Sigmoid colon (tissue), 7 donors: ENCODE measurements at places on chromosomes 16 and 17. TPM values are rescaled to one million over a fixed set of nuclear protein-coding genes. Genes with fewer than 3 reads are reported as not detected.
A peak's percentile ranks its signal among the peaks of the same experiment; 100 is the strongest.

- peak overlapping the region; percentile 97 for H3K27ac ChIP-seq
- peaks cover 28% of the 10 kb centered on the region for H3K36me3 ChIP-seq
- peaks cover 48% of the 10 kb centered on the region for H3K4me1 ChIP-seq
- DNase-seq = peak; percentile 86
These were observed 997 bp downstream of the ACADVL start for GRCh38 chr17:7220593-7221277.

GRCh38 chr16:14013571-14014283, 57.4 kb upstream of the MRTFB start:
- H3K4me1 ChIP-seq = no peaks in the 10 kb centered on the region
- no peak for DNase-seq

- H3K4me1 ChIP-seq = no peaks in the 10 kb centered on the region
- peak overlapping the region; percentile 2 for H3K27ac ChIP-seq
- DNase-seq = no peak
- no peaks in the 10 kb centered on the region for H3K36me3 ChIP-seq
These were observed 18.1 kb downstream of the ADGRG1 start for GRCh38 chr16:57646388-57647039.

GRCh38 chr17:61427567-61427966, 24.7 kb upstream of the TBX4 start:
- no peak overlapping the region for H3K4me3 ChIP-seq
- H3K4me1 ChIP-seq = no peaks in the 10 kb centered on the region
- H3K27ac ChIP-seq = no peak overlapping the region
- no peak for DNase-seq
- no peaks in the 10 kb centered on the region for H3K27me3 ChIP-seq
- H3K36me3 ChIP-seq = no peaks in the 10 kb centered on the region

DNA sequence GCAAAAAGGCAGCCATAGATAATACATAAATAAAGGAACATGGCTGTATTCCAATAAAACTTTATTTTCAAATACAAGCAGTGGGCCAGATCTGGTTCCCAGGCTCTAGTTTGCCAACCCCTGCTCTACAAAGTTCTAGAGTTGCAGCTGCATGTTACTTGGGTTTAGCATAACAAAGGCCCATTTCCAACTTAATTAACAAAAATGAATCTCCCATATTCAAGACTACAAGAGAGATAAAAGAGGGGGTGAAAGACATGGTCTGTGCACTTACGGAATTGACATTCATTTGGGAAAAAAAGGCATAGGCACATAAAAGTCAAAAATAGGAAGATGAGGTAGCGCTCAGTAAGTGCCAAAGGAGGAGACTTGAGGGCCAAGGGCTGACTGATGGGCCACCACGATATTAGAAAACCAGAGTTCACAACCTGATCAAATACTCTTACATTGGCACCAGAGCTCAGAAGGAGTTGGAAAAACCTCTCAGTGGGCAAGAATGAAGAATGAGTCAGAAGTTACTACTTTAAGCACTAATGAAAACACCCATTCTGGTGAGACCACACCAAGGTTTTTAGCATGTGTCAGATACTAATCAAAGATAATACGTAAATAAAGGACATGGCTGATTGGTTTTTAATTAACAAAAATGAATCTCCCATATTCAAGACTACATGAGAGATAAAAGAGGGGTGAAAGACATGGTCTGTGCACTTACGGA, 164.0 kb downstream of the VPS53 start:
- DNase-seq = no peak
- H3K27me3 ChIP-seq = no peaks in the 10 kb centered on the region
- H3K36me3 ChIP-seq = no peaks in the 10 kb centered on the region

- H3K4me3 ChIP-seq = no peak overlapping the region
- no peak overlapping the region for H3K27ac ChIP-seq
- no peaks in the 10 kb centered on the region for H3K36me3 ChIP-seq
- no peak for DNase-seq
These were observed 86.7 kb downstream of the KSR1 start for GRCh38 chr17:27542841-27543463.

GRCh38 chr17:69796078-69796477, 278.9 kb upstream of the KCNJ16 start:
- H3K27me3 ChIP-seq = no peaks in the 10 kb centered on the region
- no peaks in the 10 kb centered on the region for H3K36me3 ChIP-seq
- no peak overlapping the region for H3K27ac ChIP-seq

The ARL4D gene
- polyA plus RNA-seq = 1.4 TPM

The FBXW10 gene
- polyA plus RNA-seq = not detected

The ZDHHC1 gene
- 4.2 TPM for polyA plus RNA-seq

The CIITA gene
- polyA plus RNA-seq = 53.9 TPM

The KCNG4 gene
- not detected for polyA plus RNA-seq

The EMP2 gene
- polyA plus RNA-seq = 49.5 TPM

The TMEM98 gene
- polyA plus RNA-seq = 59.5 TPM
